ENCODE measurements at places on chromosomes 12 and 14.
A peak's percentile ranks its signal among the peaks of the same experiment; 100 is the strongest.

DNA sequence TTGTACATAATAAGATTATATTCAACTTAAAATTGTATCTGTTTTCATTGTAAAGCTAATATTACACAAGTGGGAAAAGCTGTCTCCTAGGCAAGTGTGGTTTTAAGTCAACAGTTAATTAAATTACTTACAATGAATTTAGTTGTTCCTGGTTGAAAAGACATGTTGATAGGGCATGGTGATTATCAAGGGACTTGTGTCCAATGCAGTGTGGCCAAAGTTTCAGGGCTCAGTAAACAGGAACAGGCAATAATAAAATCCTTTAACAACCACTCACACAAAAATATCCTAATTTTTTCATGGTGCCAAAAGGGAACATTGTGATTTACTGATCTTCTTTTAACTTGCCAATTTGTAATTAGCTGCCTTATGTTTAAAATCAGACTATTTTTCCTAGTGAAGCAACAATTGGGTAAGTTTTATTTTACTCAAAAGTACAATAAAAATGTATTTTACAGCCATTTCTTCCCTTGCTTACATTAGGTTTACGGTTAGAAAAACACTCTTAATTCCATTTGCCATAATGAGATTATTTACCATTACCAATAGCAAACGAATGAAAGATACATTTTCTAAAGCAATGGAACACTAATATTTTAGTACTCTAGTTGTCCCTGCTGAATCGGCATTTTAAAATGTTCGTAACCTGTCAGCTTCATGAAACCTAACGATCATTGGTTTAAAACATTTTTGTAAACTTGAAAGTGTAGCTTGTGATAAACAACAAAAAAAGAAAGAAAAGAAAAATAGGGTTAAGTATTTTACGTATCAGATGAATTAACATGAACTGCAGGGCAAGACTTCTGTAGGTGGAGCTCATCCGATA lies 1.8 kb upstream of the WNK1 start:
- DNase-seq, result peak; percentile 1

- peak; percentile 16 for DNase-seq
Measured at GRCh38 chr12:95277139-95277538, 59.5 kb downstream of the VEZT start.

GRCh38 chr14:103052407-103052806 lies 4.9 kb downstream of the CDC42BPB start:
- no peak for DNase-seq

DNA sequence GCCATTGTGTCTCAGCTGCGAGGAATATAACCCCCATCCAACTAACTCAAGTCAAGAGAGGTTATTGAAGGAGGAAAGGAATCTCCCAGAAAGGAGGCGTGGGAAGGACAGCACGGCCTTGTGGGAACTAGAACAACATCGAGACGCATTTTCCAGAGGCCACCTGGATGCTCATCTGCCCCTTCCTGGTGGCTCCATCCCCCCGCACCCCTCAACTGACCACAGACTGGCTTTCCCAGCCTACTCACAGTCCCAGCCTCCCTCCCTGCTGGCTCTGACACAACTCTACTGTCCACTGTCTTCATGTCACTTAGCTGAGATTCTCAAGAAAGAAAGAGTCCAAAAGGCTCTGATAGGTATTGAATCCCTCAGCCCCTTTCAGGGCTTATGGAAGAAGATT lies 66.0 kb upstream of the CLMN start:
- DNase-seq, result no peak

- DNase-seq, result no peak
Measured at GRCh38 chr12:13666806-13667205, 314.6 kb downstream of the GRIN2B start.

GRCh38 chr12:101697930-101698799 lies 725 bp downstream of the CHPT1 start:
- peak; percentile 53 for DNase-seq

GRCh38 chr12:103457471-103457870 lies 38.3 kb downstream of the C12orf42 start:
- DNase-seq, result no peak

- no peak for DNase-seq
Measured at GRCh38 chr14:94638961-94639817, 27.0 kb downstream of the SERPINA3 start.

GRCh38 chr12:45648070-45648469 lies 81.4 kb upstream of the ARID2 start:
- DNase-seq, result no peak

DNA sequence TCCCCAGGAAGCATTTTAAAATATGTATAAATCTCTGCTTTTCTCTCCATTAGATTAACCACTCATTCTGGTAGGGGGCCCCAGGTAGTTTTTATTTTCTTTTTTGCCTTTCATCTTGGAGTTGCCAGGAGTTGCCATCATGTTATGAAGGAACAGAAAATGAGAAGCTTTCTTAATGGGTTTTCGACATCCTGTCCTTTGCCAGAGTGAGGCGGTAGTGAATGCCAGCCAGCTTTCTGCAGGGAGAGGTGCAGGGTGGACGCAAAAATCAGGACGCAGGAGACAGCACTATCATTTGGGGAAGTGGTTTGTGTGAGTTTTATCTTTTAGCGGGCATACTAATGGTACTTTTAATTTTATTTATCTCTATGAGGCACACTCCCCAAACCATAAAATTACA lies 1.7 kb downstream of the RASSF8 start:
- peak; percentile 65 for DNase-seq

- peak; percentile 52 for DNase-seq
Measured at GRCh38 chr14:59332727-59333126, 132.5 kb downstream of the GPR135 start.

DNA sequence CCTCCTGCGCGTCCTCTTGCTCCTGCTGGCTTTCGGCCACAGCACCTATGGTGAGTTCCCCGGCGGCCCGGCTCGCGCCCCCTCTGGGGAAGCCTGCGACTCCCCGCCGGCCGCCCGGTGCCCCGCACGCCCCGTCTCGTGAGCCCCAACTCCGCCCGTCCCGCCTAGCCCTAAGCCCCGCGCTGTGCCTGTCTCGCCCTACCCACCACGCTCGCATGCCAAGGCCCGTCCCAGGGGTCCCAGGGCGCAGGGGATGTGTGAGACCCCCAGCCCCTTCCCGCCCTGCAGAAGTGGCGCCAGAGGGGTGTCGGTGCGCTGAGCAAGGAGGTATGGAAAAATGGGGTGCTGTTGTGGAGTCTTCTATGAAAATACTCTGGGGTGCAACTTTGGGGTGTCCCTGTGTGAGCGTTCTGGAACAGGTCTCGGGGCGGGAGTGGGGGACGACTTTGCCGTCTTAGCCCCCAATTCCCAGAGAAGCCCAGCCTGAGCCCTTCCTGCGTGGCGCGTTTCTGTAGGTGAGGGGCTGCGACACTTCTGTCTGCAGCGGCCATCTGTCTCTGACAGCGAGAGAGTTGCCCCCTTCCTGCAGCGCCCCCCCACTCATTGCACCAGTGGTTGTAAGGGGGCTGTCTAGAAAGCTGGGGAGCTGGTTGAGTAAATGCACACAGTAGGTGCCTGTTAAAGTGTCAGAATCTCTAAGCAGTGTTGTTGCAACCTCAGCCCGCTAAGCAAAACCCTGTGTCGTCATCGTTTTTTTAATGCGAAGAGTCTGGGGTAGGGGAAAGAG lies 587 bp downstream of the DLK1 start:
- DNase-seq, result no peak

- no peak for DNase-seq
Measured at GRCh38 chr12:75439048-75439447, 41.5 kb upstream of the GLIPR1 start.

- peak; percentile 78 for DNase-seq
Measured at GRCh38 chr14:57060276-57060955, 208.3 kb downstream of the EXOC5 start.

GRCh38 chr14:88106377-88106776 lies 101.4 kb downstream of the GPR65 start:
- no peak for DNase-seq

GRCh38 chr14:22871224-22872032 lies at the start of gene LRP10:
Gene LRP10, plus strand, starts transcription at chr14:22871740. Its CDS starts 564 bp downstream, at chr14:22872304.
- peak; percentile 91 for DNase-seq

DNA sequence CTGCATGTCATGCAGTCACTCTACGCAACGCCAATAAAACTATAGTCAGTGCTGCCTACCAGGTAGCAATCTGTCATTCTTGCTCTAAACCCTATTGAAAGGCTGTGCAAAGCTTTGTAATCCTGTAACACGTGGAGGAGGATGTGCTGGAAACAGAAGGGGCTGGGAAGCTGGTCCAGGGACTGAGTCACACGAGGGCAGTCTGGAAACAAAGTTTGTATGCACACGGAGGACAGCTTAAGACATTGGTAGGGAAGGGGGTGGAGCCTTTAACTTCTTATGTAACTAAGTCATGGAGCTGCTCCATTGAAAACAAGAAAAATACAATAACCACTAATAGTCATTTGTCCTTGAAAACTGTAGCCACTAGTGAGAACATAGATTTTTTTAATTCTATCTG lies 128.0 kb downstream of the BCAT1 start:
- peak; percentile 47 for DNase-seq

GRCh38 chr12:77368379-77368778 lies 303.0 kb upstream of the E2F7 start:
- no peak for DNase-seq

GRCh38 chr12:49693931-49694444 lies 13.2 kb downstream of the FMNL3 start:
- no peak for DNase-seq

- peak; percentile 66 for DNase-seq
Measured at GRCh38 chr12:51009056-51009440, 17.1 kb downstream of the SLC11A2 start.

GRCh38 chr14:105195522-105196264 lies 14.6 kb upstream of the NUDT14 start:
- no peak for DNase-seq

- no peak for DNase-seq
Measured at GRCh38 chr14:31261523-31261858, 53.9 kb upstream of the HECTD1 start.

DNA sequence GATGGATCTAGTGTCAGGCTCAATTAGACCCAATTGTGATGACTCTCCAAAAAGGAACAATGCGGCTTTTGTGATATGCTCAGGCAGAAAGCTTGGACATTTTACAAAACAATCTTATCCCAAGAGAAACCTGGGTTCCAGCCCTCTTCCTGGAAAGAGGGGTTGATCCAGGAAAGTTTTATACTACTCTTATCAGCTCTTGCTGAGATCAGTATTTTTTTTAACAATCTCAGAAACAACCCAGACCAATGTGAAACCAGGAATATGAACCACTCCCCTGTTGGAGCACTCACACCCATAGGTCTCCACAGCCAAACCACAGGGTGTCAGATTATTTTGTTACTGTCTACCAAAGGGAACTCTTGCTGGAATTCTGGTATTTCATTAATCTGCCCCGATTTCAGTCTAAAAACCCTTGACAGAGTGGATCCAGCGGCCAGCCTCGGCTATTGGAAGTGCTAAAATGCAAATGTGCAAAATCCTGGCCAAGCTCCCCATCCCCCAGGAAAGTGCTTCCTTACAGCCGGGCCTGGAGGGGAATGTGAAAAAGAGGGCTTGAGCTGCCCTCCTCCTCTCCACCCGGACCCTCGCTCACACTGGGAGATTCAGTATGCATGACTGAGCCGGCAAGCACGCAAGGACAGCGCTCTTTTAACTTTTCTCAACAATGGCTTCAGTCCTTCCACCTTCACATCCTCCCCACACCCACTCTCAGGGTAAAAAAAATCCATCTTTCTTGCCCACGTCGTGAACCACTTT lies 4.0 kb downstream of the FBXL14 start:
- no peak for DNase-seq

- DNase-seq, result no peak
Measured at GRCh38 chr14:68389943-68390342, 402.9 kb downstream of the ZFP36L1 start.

DNA sequence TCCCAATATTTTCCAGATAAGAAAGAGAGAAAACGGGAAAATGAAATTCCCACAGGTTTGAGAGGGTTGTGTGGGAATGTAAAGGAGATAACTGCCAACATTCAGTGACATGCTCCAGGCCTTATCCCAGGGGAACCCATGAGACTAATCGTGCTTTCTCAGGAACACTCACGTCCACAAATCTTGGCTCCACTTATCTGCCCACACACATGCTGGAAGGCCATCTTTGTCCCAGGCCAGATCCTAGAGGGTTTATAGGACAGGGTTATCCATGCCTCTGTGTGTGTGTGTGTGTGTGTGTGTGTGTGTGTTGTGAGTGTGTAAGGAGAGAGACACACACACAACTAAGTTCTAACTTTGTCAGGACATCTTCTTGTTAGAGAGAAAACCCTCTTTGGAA lies 182.2 kb upstream of the E2F7 start:
- no peak for DNase-seq

DNA sequence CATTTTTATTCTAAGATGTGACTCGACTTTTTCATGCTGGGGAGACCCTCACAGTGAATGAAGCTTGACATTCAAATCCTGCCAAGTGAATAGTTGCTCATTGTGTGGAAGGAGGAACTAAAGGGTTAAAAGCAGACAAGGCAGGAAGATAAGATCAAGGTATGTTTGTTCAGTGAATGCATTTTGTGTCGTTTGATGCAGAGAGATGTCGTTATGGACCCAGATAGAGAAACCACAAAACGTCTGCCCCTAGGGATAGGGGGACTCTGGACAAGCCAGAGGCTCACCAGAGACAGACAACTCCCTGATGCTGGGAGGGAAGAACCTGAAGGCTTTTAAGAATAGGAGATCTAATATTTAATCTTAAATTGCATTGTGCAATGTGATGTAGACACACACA lies 72.5 kb upstream of the MYL2 start:
- no peak for DNase-seq

GRCh38 chr12:25839470-25839869 lies 119.0 kb upstream of the RASSF8 start:
- DNase-seq, result no peak

- no peak for DNase-seq
Measured at GRCh38 chr14:105862581-105863239, 336.3 kb downstream of the TMEM121 start.

GRCh38 chr12:113858841-113859386 lies 107.2 kb downstream of the RBM19 start:
- DNase-seq, result no peak

GRCh38 chr12:2250797-2251196 lies 198.0 kb downstream of the CACNA1C start:
- DNase-seq, result no peak

DNA sequence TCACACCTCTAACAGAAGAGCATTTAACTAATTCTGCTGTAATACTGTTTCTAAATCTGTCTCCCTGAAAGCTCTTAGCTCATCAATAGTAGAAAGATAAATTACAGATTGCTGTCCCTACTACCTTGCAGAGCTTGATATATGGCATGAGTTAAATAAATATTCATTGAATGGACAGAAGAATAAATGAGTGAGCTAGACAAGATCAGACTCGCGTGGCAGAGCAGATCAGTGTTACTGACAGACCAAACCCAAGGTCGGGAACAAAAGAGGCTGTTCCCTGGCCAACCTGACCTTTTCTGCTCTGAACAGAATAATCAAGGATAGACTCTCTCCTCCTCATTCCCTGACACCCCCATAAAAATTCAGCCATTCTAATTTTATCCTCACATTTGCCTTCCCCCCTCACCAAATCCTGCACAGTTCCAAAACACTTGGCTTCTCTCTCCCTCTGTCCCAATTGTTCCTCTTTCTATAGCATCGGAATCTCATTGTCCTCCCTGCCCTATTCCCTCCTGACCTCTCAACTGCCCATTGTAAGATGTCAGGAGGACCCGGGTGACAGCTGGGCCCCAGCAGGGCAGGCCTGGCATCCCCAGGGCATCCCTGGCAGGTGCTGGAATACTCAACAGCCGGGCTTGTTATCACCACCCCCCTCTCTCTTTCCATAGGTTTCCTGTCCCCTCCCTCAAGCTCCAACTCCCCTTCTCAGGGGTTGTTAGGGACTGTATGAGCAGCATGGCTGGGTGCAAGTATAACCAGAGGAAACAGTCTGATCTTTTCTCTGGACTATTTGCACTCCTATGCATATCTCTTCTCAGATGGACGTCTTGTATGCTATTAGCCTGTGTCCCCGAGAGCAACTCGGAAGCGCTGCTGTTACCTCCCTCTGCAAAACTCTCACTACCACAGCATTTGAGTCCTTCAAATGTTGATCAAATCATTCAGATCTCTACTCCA lies 19.9 kb downstream of the NEUROD4 start:
- no peak for DNase-seq
